ENCODE measurements at places on chromosomes 3 and 15. TPM values are rescaled to one million over a fixed set of nuclear protein-coding genes. Genes with fewer than 3 reads are reported as not detected.

RNU5B-1 gene
- not detected for total RNA-seq

GNAT1 gene
- not detected for total RNA-seq

FBXL2 gene
- total RNA-seq = 15.6 TPM

CLEC3B gene
- total RNA-seq = 1.9 TPM

ALS2CL gene
- 1.4 TPM for total RNA-seq

P2RY14 gene
- total RNA-seq = not detected

AGTR1 gene
- total RNA-seq = 3.3 TPM

ALG1L2 gene
- total RNA-seq = not detected

STRIT1 gene
- not detected for total RNA-seq

GPR176 gene
- total RNA-seq = 194 TPM

CAMK2N2 gene
- not detected for total RNA-seq

LOXL1 gene
- 148 TPM for total RNA-seq

ZCWPW2 gene
- total RNA-seq = 0.56 TPM

PP2D1 gene
- total RNA-seq = not detected

SIDT1 gene
- not detected for total RNA-seq

NMB gene
- total RNA-seq = 1.3 TPM

IFT122 gene
- 27.2 TPM for total RNA-seq

SH2D7 gene
- total RNA-seq = not detected

GUCA1C gene
- total RNA-seq = not detected

All from IMR-90 (cell line).